ENCODE measurements at places on chromosomes 6 and 20.

GRCh38 chr20:45459606-45460005 lies 9.9 kb upstream of the WFDC2 start:
- DNase-seq: no peak

DNA sequence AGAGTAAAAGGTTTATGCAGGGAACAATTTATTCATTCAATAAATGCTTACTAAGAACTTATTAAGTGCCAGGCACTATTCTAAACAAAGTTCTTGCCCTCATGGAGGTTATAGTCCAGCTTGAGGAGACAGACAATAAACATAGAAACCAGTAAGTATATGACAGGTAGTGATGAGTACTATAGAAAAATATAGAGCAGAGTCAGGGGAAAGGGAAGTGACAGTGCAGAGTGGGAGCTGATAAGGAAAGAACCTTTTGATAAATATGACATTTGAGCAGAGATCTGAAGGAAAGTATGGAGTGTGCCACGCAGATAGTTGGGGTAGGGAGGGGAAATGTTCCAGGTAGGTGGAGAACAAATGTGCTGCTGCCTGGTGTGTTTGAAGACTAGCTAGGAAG lies 12.1 kb downstream of the ACSS2 start:
- DNase-seq: no peak

- no peak for DNase-seq
Measured at GRCh38 chr20:33995053-33995831, 1.5 kb downstream of the RALY start.

DNA sequence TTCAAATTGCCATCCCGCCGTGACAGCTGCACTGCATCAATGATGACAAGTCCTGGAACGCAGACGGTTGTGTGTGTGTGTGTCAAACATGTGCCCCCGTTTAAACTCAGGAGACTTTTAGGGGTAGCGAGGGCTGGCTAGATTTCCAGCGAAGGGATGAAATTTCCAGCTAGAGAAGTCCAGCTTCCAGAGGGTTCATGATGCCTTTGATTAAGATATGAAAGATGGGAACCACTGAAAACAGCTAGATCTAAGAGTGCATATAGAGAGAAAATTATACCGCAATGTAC lies 644 bp downstream of the KIZ start:
- no peak for DNase-seq

DNA sequence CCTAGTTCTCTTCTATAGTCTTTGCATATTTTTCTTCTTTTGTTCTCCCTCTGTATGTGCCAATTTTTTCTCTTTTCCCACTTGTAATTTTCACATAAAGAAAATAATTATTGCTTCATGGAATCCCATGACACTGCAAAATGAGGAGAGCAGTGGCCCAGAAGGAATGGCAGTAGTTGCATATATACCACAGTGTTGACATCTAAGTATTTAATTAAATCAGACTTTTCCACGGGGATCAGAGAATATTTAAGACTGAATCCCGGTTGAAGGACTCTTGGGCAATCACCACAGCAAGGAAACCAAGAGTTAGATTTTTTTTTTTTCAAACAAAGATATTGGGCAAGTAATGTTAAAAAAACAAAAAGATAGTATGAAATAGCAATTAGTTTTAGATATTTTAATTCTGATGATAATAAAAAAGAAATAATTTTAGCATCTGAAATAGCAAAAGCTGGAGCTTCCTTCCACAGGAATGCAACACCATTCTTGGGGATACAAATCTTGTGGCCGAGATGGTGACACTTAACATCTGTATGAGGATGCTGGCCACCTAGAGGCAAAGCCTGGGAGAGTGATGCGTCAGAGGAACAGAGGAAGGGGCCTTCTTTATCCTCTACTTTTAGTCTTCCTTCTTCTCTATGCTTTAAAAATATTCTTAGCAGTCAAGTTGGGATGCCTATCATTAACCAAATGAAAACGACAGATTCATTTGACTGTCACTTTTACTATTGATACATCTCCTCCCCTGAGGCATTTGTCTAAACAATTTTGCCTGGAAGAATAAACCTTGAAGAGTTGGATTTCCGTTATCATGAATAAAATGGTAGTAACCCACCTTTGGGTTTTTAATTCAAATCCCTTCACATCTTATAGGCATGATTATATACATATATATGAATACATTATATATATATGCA lies 356.2 kb downstream of the GJA1 start:
- DNase-seq: no peak

GRCh38 chr6:100268326-100268725 lies 196.4 kb downstream of the SIM1 start:
- DNase-seq: no peak

DNA sequence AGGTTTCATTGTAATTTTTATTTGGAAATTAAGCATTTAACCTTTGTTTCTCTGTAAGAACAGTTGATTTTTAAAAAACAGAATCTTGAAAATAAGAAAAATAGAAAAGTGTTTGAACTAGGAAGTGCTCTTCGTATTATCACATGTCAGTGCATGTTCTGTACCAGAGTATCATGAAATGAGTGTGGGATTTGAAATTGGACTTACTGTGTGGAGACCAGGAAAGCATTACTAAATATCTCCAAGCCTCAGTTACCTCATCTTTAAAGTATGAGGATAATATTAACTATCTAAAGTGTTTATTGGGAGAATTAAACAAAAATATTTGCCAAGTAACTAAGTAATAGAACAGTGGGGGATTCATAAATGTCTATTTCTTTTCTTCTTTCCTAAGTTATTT lies 156.9 kb upstream of the FLRT3 start:
- no peak for DNase-seq

GRCh38 chr6:166410426-166410935 lies 27.7 kb upstream of the MPC1 start:
- no peak for DNase-seq

GRCh38 chr20:63661108-63661507 lies 3.0 kb downstream of the RTEL1 start:
- no peak for DNase-seq
